NCI-H774 (cell line): ENCODE measurements at places on chromosomes 1 and 21.

DNA sequence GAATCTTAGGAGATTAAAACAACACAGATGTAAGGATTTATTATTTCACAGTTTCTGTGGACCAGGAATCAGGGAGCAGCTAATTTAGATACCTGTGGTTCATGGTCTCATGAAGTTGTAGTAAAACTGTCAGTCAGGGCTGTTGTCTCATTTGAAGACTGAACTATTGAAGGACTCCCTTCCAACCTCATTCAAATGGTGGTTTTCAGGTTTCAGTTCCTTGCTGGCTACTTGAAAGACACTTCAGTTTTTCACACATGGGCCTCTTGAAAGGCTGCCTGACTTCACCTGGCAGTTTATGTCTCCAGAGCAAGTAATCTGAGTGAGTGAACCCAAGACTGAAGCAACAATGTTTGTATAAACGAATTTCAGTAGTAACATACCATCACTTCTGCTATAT lies 915.9 kb downstream of the PLA2G4A start:
- DNase-seq, result no peak

GRCh38 chr1:87134625-87135328 lies 193.9 kb upstream of the LMO4 start:
- no peak for DNase-seq

- DNase-seq, result no peak
These were observed 152.7 kb upstream of the CHRM3 start for GRCh38 chr1:239233626-239234025.

DNA sequence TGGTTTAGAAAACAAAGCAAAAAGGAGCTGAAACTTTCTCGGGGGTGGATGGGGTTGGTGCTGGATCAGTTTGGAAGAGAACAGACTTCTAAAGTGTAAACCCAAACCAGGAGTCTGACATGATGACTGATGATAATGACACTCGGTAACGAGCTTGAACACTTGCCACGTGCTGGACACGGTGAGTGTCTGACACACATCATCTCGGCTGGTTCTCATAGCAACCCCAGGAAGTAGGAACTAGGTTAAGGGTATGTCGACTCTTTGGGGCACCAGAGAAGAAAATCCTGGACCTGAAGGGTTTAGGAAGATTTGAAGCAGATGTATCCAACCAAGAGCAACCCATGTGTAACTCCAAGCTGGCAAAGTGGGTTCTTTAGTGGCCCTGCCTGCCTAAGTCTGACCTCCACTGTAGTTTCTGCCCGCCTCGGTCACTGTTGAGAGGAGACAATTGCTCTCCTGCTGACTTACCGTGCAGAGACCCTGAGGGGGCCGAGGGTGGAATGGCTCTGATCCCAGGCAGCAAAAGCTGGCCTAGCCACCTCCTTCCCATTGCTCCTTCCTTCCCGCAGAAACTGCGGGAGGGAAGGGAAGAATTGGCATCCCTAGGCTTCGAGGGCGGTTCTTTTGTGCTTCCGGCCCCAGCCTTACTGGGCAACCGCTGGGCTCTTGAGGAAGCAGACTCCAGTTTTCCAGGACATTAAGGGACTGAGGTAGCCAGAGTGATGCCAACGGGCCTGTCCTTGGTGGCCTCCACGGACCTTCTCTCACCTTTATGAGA lies 156.0 kb downstream of the TOMM20 start:
- DNase-seq, result peak; percentile 34

DNA sequence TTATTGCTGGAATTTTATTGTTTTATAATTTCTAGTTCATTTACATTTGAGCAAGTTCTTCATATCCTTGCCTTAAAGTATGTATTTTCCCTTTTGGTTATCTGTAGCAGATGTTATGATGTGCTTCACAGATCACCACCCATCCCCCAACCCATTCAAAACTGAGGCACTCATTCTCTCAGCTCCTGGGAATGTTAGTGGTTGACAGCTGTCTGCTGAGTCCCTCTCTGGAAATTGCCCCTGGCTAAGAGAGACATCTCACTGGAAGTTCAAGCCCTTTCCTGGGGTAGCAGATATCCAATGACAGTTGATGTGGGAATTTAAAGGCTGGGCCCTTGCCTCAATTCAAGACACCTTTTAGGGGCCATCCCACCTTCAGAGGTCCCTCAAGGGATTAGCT lies 4.3 kb upstream of the DPYD start:
- no peak for DNase-seq

DNA sequence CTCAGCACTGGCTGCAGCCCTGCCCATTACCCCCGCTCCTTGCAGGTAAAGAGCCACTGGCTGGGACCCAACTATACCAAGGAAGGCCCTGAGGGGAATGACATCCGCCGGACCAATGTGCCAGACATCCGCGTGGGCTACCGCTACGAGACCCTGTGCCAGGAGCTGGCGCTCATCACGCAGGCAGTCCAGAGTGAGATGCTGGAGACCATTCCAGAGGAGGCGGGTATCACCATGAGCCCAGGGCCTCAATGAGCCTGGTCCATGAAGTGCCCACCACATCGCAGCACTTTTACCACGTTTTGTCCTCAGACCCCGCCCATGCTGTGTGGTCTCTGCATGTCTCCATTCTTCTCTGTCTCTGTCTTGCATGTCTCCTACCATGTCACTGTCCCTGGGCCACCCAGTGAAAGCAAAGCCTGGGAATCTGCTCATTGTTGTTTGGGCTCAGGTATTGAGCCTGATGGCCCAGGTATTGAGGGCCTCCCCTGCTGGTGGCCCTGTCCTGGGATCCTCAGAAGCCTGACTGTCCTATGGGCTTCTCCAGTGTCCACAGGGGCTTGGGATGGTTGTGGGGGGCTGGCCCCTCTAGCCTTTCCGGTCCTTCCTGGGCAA lies 11.4 kb downstream of the AMPD2 start:
- DNase-seq, result no peak

- DNase-seq, result no peak
These were observed 145.4 kb downstream of the GALNT2 start for GRCh38 chr1:230212405-230212936.

- DNase-seq, result no peak
These were observed 176.8 kb upstream of the CHRM3 start for GRCh38 chr1:239209591-239209990.
